RCC 7860 (cell line): ENCODE measurements at places on chromosomes 12 and 14.
A peak's percentile ranks its signal among the peaks of the same experiment; 100 is the strongest.

GRCh38 chr12:39902821-39903220 lies 203.1 kb downstream of the SLC2A13 start:
- no peak for DNase-seq

DNA sequence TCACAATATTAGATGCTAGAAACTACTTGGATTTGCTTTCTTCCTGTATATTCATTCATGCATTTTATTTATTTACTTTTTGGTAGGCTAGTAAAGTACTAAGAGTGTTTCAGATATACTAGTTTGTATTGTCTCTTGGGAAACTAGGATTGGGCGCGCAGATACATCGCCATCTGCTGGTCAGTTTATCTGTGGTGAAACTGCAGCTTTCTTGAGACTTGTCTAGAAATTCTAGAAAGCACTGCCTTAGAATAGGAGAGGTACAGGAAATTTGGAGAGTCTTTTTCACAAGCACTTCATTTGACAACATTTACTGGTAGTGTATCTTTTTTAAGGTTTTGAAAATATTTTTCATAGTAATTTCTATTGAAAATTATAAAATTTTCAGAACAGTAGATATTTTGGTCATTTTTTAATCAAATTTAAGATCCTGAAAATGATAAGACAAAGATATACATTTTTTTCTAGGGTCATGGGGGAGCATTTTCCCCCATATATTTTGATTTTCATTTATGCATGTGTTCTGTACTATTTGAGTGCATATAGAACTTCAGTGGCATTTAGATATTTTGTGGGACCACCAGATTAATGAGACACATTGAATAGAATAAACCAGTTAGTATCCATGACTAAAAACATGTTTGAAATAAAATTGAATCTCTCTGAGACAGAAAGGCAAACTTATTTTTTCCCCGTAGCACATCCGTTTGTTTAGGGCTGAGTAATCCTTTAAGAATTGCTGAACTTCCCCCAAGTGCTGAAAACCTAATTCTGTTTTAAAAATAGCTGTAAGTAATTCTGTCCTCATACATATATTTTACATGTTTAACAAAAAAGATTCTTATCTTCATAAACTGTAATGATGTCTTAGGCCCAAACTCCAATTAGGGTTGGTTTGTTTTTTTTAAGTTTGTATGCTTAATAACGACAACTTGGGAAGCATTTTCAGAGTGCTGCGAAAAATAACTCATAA lies 44.5 kb downstream of the SLC38A6 start:
- peak; percentile 18 for DNase-seq

DNA sequence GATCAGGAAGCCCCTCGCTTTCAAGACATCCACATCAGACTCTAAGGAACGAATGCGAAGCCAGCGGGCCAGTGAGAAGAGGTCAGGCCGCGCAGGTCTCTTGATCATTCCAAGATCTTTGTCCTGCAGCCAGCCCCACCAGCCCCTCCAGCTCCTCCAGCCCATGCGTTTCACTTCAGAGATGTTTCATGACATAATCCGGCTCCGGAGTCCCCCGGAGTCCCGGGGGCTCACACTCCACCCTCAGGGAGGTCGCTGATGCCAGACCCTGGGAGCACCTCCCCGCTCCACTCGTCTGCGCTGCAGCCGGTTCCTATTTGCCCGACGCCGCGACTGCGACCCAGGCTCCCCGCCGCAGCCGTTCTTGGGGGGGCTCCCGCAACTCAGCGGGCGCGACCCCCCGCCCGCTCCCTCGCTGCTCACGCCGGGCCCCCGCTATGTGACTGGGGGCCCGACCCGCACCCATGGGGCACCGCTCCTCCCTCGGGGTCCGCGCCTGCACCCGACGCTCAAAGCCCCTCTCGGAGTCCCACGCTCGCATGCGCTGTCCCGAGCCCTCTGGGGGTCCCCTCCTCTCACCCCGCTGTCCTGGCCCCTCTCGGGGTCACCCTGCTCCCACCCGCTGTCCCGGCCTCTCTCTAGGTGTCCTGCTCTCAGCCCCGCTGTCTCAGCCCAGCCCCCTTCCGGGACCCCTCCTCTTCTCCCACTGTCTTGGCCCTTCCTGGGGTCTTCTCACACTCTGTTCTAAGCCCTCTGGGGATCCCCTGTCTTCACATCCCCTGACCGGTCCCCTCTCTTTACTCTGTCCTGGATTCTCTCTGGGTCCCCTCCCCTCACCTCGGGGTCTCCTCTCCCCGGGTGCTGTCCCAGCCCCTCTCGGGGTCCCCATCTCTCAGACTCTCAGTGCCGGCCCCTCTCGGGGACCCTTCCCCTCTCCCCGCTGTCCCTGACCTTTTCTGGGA lies 1.1 kb downstream of the TAOK3 start:
- DNase-seq = no peak

DNA sequence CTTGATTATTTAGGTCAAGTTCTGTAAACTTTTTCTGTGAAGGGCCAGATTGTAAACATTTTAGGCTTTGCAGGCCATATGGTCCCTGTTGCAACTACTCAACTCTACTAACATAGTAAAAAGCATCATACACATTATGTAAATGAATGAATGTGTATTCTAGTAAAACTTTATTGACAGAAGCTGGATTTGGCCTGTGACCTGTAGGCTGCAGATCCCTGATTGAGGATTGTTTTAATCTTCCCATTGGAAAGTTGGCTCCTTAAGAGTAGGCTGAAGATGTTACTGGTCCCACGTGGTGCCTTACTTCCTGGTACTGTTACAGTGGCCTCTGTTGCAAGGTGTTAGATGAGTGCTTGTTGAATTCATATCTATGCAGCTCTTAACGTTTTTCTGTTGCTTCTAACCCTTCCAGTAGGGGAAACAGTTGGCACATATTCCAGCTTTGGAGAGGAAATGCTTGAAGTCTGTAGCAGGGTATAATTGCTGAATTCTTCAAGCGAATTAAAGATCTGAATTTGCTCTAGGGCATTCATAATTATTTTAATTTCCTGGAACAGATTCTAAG lies 133.6 kb upstream of the DNM1L start:
- DNase-seq = no peak

DNA sequence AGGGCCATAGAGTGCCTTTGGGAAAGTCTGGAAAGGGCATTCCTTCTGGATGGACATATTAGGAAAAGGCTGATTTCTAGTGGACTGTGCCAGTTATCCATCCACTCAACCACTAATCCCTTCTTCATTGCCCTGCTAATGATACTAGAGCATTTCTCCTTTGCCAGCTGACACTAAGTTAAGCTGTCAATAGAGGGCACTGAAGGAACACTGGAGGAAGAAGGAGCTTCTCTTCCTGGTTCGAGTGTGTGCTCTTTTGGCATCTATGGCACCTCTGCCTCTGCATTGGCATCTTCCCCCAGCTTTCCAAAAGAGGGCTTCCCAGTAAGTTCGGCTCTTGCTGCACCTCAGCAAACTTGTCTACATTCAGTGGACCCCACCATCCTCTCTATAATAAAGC lies 165.4 kb downstream of the DERA start:
- DNase-seq = peak; percentile 29

DNA sequence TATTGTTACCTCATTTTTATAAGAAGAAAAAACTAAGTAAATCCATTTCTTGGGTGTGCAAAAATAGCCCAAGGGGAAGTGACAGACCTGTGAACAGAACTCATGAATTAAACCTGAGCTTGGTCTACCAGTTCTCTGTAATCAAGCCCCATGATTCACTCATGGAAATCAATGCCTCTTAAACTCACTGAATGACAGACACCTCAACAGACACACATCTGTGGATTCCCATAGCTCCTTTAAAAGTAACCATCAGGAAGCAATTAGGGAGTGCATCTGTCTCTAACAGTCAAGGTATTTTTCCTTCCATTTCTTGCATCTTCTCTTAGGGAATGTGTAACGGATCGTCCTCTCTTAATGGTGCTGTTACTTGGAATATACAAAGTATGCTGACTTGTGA lies 215.0 kb upstream of the EEA1 start:
- DNase-seq = no peak

DNA sequence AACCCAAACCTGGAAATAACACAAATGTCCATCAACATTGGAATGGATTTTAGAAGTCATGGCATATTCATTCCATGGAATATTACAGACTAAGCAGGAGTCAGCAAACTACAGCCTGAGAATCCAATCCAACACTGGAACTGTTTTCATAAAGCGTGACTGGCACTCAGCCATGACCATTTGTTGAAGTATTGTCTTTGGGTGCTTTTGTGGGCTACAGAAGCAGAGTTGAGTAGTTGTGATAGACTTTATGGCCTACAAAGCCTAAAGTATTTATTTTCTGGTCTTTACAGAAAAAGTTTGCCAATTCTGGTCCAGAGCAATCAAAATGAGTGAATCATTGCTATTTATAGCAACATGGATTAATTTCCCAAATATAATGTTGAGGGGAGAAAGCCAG lies 34.5 kb upstream of the FRS2 start:
- no peak for DNase-seq

GRCh38 chr14:100851946-100852620 lies 26.2 kb downstream of the MEG3 start:
- no peak for DNase-seq

DNA sequence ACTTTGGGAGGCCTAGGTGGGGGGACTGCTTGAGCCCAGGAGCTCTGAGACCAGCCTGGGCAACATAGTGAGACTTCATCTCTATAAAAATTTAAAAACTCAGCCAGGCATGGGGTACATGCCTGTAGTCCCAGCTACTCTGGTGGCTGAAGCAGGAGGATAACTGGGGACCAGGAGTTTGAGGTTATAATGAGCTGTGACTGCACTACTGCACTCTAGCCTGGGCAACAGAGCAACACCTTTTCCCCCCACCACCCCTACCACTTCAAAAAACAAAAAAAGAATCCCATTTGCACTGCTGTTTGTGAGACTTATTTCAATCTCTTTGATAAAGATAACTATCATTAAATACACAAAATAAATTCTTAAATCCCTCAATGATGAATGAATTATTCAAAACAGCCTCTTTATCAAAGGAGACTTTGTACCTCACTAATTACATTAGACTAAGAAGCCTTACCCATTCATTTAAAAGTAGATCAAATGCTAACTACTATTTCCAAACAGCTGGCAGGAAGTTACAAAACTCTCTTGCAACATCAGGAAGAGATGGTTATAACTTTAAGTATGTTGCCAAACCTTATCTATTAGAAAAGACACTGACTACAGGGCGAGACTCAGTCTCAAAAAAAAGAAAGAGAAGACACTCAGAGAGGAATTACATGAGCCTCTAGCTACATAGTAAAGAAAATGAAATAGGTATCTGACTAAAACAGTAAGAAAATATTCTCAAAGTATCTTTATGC lies 14.7 kb downstream of the BLTP3B start:
- no peak for DNase-seq

DNA sequence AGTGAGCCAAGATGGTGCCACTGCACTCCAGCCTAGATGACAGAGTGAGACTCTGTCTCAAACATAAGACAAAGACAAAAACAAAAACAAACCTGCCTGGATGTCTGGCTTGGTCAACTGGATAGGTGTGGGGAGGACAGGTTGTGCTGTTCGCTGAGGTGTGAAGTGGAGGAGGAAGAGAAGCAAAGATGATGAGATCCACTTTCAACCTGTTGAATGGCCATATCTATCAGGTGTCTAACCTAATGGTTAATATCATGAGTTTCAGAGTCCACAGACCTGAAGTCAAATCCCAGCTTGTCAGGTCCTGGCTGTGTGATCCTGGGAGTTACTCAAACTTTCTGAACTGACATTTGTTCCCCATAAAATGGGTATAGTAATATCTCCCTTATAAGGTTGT lies 9.7 kb upstream of the CCDC177 start:
- no peak for DNase-seq

DNA sequence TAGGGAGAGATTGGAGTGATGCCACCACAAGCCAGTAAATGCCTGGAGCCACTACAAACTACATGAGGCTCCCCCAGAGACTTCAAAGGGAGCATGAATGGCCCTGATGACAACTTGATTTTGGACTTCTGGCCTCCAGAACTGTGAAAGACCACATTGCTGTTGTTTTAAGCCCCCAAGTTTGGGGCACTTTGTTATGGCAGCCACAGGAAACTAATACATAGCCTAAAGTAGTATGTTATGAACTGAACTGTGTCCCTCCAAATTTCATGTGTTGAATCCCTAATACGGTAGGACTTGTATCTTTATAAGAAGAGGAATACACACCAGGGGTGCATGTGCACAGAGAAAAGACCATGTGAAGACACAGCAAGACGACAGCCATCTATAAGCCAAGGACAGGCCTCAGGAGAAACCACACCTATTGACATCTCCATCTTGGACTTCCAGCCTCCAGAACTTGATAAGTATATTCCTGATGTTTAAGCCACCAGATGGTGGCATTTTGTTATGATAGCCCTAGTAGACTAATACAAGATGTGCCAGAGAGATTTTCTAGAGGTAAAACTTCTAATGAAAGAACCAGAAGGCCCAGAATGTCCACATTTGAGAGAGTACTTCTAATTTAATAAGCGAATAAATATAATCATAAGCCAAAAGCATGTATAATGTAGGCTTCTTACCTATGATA lies 127.1 kb upstream of the BMP4 start:
- no peak for DNase-seq

GRCh38 chr14:21748869-21749303 lies 75.3 kb upstream of the OR4E1 start:
- DNase-seq = no peak

GRCh38 chr14:93582516-93582915 lies 151.8 kb downstream of the UNC79 start:
- no peak for DNase-seq

GRCh38 chr12:129549656-129550055 lies 354.2 kb downstream of the TMEM132D start:
- no peak for DNase-seq
